SK-N-SH (cell line): ENCODE measurements at places on chromosomes 4 and X. TPM values are rescaled to one million over a fixed set of nuclear protein-coding genes. Genes with fewer than 3 reads are reported as not detected.

The NXF2B gene
- not detected in 2 replicates for polyA plus RNA-seq

The PTCHD1 gene
- not detected in 2 replicates for polyA plus RNA-seq

The RPL34 gene
- polyA plus RNA-seq, result 2,955 and 5,356 TPM in 2 replicates

The EVC gene
- polyA plus RNA-seq, result 3.8 and 4.2 TPM in 2 replicates

DNA sequence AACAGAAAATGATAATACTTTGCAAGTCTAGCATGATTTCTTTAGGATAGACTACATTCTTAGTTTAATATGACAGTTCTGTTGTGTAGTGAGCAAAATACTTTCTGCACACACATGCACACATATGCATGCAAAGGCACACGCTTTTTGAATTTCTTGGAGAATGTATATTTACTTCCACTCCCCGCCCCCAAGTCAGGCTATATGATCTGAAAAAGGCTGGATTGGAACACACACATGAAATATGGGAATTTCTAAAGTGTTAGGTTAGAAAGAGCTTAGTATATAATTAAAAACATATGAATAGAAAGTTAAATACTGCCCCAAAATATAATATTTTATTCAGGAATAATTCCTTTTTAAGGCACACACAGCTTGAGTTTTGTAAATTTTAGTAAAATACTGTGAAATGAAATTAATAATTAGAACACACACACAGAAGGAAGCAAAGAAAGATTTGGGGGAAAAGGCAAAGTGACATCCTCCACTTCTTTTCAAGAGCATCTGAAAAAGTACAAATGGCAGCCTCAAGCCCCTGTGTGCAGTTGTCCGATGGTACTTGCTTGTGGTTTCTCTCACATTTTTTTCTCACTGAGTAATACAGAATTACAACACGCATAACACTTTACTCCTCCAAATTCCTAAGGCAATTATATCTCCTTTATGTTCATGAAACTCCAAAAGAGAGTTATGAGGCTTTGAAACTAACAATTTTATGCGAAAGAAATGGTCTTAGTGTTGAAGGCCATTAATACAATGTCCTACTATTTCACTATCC, 228.9 kb upstream of the ETNPPL start:
- DNase-seq, result no peak

The RHOXF2 gene
- not detected in 2 replicates for polyA plus RNA-seq

The STPG2 gene
- not detected in 2 replicates for polyA plus RNA-seq

DNA sequence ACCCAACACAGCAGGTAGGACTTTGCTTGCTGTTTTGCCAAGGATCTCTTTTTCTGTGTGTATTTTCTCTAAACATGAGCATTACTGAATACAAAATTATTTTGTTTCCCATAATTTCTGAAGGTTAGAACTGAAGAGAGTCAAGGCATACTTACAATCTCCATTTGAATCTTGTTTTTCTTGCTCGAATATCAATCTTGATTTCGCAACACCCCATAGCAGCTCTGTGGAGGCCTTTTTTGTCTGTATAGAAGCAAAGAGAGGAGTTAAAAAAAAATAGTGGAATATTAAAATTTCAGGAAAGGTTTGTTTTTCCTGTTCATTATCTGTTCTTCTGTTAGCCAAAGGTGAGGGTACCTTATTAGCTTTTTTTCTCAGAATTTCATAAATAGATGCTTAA, 92.9 kb downstream of the TNIP2 start:
- DNase-seq, result no peak

- peak; percentile 8 for DNase-seq
Measured at GRCh38 chr4:152408514-152409327, 127.2 kb downstream of the FBXW7 start.

DNA sequence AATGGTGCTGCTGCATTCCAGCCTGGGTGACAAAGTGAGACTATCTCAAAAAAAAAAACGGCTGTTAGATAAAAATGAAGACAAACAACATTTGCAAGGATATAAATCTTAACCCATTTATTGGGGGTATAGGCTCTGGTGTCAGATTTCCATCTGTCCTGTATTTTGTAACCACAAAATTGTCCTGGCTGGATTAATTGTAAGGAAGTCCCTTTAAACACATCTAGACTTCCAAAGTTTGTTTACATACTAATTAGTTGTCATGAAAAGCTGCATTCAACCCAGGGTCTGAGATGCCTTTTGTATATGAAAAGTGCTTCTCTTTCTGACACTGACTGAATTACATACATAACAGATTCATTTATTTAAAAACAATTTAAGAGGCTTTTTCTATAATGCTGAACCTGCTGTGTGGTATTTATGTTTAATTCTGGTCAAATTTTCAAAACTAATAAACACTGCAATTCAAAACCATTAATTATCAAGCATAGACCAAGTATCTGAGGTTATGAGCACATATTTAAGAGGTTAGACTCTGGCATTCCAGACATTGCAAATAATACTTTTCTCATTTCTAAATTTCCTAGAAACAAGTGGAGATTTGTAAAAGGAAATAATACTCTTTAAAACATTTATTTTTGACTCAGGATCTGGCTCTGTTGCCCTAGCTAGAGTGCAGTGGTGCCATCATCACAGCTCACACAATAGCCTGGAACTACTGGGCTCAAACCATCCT, 17.5 kb upstream of the UGDH start:
- DNase-seq, result no peak

DNA sequence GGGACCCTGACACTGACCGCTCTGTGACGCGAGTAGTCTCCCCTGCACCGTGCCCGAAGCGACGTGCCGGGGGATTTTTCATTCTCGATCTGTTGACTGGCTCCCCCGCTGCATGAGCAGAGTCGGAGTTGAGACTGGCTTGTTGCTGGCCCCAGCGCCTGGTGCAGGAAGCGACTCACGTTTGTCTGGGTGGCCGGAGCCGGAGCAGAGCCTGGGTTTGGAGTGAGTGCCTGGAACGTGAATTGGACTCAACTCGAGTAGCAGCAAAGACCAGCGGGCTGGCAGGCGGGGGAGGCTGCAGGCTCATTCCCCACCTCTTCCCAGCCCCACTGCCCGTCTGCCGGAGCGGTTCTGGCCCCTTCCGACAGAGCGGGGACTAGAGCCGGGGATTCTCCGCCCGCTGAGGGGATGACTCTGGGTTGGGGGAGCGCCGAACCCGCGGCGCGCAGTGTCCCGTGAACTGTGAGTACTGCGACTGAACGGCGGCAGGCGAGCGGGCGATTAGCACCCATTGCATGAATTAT, 554 bp downstream of the PCDH7 start:
- DNase-seq, result peak; percentile 55

The CFI gene
- 19.6 and 27.0 TPM in 2 replicates for polyA plus RNA-seq

The MAD2L1 gene
- 19.4 and 37.4 TPM in 2 replicates for polyA plus RNA-seq

GRCh38 chrX:109632906-109633504, 8.0 kb upstream of the KCNE5 start:
- peak; percentile 34 for DNase-seq

DNA sequence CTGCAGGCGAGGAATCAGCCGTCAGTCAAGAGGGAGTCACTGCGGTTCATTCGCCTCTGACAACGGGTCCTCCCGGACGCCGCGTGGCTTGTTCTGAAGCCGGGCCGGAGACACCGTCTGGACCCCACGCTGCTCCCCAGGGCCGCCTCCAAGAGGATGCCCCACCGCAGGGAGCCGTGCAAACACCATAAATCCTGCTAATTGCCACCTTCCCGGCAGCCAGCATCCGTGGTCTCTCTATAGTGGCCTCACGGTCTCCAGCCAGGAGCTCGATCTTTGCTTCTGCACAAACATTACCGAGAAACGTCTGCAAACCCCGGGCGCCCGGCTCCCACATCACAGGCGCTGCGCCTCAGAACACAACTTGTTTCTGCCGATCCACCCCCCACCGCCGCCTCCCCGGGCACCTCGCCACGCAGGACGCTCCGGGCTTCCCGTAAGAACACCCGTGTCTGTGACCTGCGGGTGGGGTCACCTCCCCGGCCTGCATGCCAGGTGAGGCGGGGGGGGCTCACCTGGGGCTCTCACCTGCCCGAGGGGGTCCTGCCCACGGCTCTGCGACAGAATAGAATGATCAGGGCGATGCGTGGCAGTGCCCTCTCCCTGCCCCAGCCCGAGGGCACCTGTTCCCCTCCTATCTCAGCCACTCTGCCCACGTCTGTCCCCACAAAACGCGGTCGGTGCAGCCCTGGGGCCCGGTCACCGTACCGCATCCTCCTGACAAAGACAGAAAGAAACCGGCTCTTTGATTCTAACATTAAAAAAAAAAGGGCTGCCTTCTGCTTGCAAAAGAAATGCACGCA, 32.4 kb upstream of the PPP2R3B start:
- DNase-seq, result no peak

DNA sequence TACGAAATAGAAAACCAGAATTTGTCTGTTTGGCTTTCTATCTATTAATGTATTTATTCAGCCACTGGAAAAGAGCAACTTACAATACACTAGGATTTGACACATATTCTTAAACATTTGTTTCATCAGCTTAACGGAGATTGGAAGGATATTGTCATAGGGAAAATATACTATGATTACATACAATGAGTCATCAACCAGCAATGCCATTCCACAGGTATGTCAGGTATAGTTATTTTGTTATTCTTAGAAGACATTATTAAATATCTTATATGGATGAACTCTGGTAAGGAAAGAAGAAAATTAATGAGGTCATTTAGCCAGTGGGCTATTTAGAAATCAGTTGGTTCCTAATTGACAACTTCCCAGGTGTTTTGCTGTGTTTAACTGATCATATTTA, 926.6 kb downstream of the STIM2 start:
- no peak for DNase-seq

- no peak for DNase-seq
Measured at GRCh38 chrX:97315939-97316338, 432.2 kb downstream of the RPA4 start.

GRCh38 chrX:150700107-150700506, 6.9 kb downstream of the MTMR1 start:
- no peak for DNase-seq

The SHROOM2 gene
- polyA plus RNA-seq, result not detected in 2 replicates

The QDPR gene
- polyA plus RNA-seq, result 68.8 and 83.1 TPM in 2 replicates

The CNKSR2 gene
- polyA plus RNA-seq, result 0.03 and 0.08 TPM in 2 replicates

The TMPRSS11A gene
- polyA plus RNA-seq, result not detected in 2 replicates

The MMAA gene
- 2.2 and 3.2 TPM in 2 replicates for polyA plus RNA-seq

GRCh38 chr4:86961605-86962295, 26.9 kb downstream of the AFF1 start:
- DNase-seq, result no peak

The DMRTC1B gene
- polyA plus RNA-seq, result not detected in 2 replicates

The TKTL1 gene
- polyA plus RNA-seq, result 0.02 TPM in 1 of 2 replicates, not detected in the other

The ZNF711 gene
- 3.8 and 5.2 TPM in 2 replicates for polyA plus RNA-seq

The ERAS gene
- polyA plus RNA-seq, result 0.03 and 0.06 TPM in 2 replicates

DNA sequence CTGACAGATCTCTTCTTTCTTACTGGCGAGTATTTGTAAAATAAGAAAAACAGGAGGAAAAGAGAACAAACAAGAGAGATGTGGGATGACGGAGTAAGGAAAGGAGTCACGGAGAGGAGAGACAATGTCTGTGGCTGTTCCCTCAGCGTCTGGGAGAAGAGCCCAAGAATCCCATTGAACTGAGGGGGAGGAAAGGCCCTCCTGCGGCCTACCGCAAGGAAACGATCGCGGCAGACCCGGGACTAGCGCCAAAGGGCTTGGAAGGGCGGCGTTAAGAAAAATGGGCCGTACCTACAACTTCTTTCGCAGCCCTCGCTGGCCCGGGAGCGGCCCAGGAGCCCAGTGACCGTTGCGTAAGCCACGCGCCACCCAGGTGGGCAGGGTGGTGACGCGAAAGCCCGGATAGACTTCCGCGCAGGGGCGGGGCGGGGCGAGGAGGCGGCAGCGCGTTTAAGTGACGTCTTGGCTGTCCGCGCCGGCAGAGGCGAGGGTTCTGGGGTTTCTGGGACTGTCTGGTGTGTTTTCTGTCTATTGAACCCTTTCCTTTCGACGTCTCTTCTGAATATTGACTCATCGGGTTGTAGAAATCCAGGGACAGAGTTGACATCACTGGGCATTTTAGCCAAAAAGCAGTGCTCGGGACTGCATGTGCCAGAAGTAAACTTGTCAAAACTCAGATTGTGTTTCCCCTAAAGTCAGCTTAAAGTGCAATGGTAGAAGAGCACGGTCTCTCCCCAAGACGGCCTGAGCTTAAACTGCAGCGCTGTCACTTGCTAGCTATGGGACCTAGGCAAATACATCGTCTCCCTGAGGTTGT, at the start of gene SLC9B1:
TSS of gene SLC9B1 (minus strand) at position 398 of the 817 bp plus-strand sequence. CDS start 27,994 bp downstream, outside the sequence.
- DNase-seq, result peak; percentile 77

The ELOVL6 gene
- 9.0 and 13.4 TPM in 2 replicates for polyA plus RNA-seq

DNA sequence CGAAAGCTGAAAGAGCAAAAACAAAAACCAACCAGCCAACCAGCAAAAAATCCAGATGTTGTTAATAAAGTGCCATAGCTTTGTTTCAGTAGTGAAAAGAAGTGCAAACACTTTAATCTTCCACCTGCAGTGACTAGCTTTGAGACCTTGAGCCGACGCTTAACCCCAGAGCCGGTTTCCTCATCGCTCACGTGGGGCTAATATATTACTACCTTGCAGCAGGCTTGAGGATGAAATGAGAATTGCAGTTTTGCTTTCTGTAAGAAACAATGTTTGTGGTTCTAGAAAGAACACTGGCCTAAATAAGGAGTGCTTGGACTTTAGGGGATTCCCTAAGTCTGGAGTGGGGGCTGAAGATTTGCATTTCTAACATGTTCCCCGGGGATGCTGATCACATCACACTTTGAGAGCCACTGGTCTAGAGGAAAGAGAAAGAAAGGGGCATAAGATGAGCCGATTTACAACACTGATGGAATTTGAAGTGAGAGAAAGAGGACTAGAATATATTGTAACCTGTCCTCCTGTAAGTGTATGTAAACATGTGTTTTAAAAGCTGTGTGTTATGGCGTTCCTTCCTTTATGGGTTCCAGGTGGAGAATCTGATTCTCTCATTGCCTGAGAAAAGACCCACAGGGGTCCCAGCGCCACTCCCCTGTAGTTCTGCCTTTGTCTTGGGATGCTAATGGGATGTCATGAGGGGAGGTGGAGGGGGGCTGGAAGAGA, 1.4 kb downstream of the FGF2 start:
- peak; percentile 60 for DNase-seq

GRCh38 chr4:44558031-44558605, 93.3 kb downstream of the YIPF7 start:
- no peak for DNase-seq

GRCh38 chr4:17701138-17701839, 80.1 kb downstream of the FAM184B start:
- no peak for DNase-seq

GRCh38 chr4:40856840-40857362, 107.1 kb downstream of the NSUN7 start:
- DNase-seq, result peak; percentile 96

DNA sequence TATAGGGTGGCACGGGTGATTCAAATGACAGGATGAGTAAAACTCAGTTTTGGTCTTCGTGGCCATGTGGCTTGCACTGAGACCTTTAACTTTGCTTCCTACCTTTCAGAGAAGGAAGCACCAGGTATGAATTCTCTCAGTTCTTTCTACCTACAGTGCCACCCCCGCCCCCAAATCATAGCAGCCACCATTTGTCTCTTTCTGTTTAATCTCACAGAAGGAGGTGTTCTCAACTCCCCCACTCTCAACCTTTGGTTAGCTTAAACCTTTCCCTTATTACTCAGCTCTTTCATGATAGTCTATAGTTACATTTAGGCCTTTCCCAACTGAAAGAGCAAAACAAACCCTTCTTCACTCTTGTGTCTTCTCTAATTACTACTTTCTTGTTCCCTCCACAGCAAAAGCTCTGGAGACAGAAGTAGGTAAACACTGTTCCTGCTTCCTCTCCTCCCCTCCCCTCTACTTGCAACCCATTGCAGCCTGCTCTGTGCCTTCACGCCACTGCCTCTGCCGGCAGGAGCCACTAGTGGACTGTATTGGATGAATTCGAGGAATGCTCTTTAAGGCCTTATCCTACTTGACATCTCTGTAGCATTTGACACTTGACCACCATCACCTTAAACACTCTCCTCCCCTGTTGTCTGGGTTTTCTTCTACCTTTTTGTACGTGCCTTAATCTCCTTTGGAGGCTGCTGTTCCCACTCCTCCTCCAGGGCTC, 123.7 kb downstream of the AFF1 start:
- no peak for DNase-seq

- DNase-seq, result no peak
Measured at GRCh38 chrX:34270434-34270833, 138.3 kb upstream of the FAM47A start.

The BEX5 gene
- polyA plus RNA-seq, result 0.10 and 0.12 TPM in 2 replicates
